ENCODE measurements at places on chromosomes 2 and 18.

DNA sequence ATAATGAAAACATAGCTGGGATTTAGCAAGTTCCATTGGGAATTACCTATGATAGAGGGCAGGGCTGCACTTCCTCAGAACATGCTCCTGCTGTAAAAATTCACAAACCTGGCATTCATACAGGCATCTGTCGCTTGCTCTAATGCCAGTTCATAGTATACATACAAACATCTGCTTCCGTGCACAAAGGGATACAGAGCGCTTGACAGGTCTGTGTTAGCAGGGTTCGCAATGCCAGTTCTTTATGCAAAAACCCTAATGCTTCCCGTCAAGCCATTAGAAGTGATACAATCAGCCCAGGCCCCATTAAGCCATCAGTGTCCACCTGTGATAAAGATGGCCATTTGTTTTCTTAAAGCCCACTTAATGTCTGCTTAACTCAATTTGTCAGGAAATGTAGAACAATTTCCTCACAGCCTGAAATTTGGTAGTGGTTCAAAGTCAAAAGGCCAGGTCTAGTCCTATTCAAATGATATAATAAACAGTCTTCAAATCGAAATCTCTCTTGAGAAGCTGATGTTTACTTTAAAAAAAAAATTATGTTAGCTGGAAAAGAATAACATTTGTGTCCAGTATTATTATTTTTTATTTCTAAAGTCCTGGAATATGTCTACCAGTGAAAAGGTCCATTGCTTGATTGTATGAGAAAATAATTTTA lies 556.3 kb downstream of the ARHGAP15 start:
- no peak for DNase-seq

GRCh38 chr2:147382322-147382948 lies 462.4 kb upstream of the ACVR2A start:
- DNase-seq, result no peak

DNA sequence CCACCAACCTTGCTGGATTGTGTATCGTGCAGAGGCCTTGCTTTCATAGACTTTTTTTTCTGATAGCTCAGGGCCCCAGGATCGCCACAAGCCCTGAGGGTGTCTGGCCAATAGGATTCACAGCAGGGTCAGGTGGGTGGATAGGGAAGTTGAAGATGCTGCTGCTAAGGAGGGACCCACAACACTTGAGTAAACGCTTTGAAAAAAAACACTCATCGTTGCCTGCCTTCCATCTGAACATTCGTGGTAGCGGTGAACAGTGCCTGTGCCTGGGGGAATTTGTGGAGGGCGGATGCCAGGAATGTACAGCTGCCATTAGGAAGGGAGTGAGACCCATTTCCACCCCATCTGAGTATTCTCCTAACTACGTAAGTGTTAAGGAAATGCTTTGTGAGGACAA lies 104.6 kb upstream of the TPO start:
- no peak for DNase-seq

DNA sequence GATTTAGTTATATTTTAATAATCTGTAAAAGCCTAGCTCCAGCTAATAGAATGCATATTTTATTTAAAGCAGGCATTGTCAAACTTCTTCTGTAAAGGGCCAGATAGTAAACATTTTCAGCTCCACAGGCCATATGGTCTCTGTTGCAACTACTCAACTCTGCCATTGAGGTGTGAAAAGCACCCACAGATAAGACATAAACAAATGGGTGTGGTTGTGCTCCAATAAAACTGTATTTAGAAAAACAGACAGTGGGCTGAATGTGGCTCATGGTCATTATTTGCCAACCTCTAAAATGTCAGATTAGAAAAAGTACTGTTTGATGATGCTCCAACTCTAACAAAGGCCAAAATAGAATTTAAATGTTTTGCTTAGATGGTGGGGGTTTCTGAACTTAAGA lies 519.9 kb downstream of the RNF144A start:
- no peak for DNase-seq

DNA sequence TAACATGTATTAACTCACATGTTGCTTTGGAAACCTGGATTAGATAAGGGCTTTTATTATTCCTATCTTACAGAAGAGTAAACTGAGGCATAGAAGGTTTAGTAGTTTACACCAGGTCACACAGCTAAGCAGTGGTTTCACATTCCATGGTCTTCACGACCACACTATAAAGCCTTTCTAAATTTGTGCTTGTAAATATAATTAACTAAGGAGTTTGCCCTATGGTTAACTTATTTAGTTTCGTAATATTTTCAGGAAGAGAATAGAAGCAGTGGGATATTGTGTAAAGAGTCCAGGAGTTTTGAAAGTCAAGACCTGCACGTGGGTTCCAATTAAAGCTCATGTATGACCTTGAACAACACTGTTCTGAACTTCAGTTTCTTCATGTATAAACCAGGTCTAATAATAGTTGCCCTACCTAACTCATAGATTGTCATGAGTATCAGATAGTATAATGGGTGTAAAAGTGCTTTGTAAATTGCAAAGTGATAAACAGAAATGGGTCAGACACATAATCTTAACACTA lies 19.5 kb upstream of the SOS1 start:
- no peak for DNase-seq

- DNase-seq, result no peak
Measured at GRCh38 chr2:45812011-45812500, 160.6 kb downstream of the PRKCE start.

All from stimulated activated CD8-positive, alpha-beta memory T cell treated with anti-CD3 and anti-CD28 coated beads, Interleukin-2, amount 100 ng/mL, for 48 hours (primary cell).